ENCODE measurements at places on chromosomes 6 and 20.

GRCh38 chr20:59575216-59575615 lies 29.1 kb upstream of the PHACTR3 start:
- DNase-seq = no peak

DNA sequence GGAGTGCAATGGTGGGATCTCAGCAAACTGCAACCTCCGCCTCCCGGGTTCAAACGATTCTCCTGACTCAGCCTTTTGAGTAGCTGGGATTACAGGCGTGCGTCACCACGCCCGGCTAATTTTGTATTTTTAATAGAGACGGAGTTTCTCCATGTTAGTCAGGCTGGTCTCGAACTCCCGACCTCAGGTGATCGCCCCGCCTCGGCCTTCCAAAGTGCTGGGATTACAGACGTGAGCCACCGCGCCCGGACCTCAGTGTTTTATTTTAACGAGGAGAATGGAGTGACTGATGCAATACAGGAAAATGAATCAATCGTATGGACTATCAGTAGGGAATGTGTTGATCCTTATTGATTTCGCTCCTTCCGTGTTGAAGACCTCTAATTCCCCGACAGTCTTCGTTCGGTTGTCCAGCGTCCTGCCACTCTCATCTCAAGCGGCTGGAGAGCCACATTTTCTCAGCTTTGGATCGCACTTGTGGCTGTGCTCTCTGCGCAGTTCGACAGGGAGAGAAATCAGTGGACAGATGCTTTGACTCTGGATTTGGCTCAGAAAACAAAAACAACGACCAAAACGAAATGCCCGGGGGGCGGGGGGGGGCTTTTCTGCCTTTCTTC lies 166.2 kb downstream of the TRIM27 start:
- no peak for DNase-seq

DNA sequence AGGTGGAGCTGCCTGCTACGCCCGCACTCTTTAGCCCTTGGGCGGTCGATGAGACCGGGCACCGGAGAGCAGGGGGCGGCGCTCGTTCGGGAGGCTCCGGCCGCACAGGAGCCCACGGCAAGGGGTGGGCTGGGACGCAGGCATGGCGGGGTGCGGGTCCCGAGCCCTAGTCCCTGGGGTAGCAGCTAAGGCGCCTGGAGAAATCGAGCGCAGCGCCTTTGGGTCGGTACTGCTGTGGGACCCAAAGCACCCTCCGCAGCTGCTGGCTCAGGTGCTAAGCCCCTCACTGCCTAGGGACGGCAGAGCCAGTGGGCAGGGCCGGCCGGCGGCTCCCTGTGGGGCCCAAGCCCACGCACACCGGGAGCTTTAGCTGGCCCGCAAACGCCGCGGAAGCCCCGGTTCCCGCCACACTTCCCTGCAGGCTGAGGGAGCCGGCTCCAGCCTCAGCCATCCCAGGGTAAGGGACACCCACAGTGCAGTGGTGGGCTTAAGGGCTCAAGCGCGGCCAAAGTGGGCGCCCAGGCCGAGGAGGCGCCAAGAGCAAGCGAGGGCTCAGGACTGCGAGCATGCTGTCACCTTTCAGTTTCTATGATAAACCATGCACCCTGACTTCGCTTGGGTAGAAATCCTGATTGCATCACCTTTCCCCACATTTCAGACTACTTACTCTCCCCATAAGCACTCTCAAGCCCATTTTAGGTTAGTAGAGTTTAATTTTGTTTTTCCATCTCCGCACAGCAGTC lies 52.0 kb downstream of the MYLIP start:
- no peak for DNase-seq

- DNase-seq = no peak
Observed at GRCh38 chr6:111265842-111266241, 178.5 kb downstream of the SLC16A10 start.

- DNase-seq = no peak
Observed at GRCh38 chr20:45404438-45404837, 3.7 kb upstream of the DBNDD2 start.
